ENCODE measurements at places on chromosomes 3 and 15.

- no peak for DNase-seq
Measured at GRCh38 chr15:68341760-68342725, 64.5 kb downstream of the FEM1B start.

DNA sequence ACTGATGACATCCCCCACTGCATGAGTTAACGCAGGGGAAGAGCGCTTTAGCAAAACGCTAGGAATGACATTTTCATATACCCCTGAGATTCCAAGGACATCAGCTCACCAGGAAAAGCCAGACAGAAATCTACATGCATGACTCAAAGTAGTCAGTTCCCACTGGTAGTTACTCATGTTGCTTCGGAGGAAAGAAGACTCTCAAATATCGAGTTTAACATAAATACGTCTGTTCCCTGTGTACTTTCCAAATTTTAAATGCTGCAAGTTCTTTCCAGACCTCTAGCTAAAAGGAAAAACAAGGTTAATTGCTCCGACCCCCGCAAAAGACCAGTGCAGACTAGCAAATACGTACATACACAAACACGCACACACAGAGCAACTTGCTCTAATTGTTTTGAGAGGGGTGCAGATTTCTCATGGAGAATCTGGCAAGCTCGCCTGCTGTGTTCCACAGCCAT lies 115.4 kb upstream of the PRICKLE2 start:
- no peak for DNase-seq

DNA sequence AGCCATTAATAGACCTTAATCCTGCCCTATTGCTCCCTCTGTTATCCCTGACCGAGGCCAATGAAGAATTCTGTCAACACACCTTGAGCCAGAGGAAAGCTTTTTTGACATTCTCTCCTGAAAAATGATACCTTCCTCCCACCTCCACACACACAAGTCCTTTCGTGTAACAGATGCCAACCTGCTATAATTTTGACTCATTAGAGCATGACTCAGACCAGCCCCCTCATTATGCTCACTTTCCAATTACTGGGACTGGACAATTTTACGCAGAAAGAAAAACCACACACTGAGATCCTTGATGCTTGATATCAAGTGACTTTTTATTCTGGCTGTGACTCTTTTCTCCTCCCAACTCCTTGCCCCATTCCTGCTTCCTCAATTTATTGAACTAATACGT lies 50.9 kb downstream of the LSAMP start:
- DNase-seq, result no peak

DNA sequence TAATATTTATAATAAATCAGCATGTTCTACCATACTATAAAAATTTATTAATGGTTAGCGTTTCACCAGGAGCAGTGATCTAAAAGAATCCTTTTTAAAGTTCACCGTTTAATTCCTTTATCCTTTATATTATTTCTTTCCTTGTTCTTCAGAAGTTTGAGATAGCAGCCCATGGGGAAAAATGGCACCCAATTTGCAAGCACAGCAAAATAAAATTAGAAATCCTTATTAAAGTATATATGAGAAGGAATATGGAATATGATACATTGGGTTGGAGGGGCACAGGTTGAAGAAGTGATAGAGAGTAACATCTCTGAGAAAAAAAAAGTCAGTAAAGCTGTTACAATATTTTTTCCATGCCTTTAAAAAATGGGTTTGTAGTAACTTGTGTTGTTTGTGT lies 892.0 kb downstream of the NAALADL2 start:
- DNase-seq, result no peak

- DNase-seq, result no peak
Measured at GRCh38 chr3:171874251-171874681, 31.1 kb downstream of the TMEM212 start.

DNA sequence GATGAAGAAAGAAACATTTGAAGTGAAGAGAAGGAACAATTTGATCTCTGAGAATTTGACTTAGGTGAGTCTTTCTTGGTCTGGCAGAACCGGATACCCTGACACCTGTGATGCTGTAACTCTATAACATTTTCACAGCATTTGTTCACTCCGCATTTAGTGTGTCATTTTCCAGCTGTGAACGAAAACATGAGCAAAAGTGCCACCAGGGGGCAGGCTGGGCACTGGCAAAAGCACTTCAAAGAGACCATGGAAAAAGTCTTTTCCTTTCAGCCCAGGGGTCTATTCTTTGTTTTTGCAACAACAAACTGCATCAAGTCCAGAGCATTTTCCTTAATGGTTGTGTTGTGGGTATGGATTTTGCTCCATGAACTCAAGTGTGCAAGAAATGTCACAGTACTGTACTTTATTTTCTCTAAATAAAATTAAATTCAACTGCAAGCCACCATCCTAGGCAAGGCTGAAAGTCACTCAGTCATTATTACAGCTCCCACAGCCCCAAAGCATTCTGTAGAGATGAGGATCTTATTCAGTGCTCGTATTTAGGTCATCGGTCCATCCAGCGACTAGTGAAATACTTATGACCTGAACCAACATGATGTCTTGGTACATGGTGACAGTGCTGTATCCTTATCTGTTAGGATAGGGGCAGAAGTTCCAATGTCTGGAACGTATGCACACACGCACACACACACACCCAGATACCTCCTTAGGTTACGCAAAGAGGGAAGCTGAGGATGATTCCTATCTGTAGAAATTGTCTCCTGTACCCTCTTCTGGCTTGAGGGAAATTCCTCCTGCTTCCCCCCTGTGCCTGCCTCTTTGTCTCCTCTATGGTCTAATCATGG lies 125.5 kb downstream of the GADL1 start:
- peak; percentile 54 for DNase-seq

DNA sequence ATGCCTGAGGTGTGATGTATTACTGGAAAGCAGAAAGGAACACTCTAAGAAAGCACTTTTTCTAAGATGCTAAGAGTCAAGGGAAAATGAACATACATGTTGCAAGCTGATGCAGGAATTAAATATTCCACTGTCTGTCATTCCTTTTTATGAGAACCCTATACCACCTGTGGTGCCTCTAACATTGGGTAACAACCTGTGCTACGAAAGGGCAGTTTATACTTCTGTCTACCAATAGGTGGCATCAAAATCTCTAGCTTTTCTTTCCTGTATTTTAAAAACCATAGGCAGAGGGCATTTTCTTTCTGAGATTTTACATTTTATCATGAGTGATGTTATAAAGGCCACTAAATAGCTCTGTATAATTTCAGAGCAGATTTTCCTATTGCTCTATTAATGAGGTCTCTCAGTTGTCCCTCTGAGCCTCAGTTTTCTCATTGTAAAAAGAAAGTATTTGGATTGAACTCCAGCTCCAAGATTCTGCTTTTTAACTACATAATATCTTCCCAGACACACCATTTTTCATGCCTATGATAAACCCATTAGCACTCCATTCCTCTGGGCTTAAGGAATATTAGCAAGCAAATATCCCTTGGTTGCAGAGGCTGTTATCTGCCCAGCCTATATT lies 3.5 kb upstream of the CPNE4 start:
- DNase-seq, result no peak

- no peak for DNase-seq
Measured at GRCh38 chr3:131038326-131038725, 11.6 kb downstream of the NEK11 start.

GRCh38 chr3:99708207-99708745 lies 69.9 kb downstream of the COL8A1 start:
- no peak for DNase-seq

DNA sequence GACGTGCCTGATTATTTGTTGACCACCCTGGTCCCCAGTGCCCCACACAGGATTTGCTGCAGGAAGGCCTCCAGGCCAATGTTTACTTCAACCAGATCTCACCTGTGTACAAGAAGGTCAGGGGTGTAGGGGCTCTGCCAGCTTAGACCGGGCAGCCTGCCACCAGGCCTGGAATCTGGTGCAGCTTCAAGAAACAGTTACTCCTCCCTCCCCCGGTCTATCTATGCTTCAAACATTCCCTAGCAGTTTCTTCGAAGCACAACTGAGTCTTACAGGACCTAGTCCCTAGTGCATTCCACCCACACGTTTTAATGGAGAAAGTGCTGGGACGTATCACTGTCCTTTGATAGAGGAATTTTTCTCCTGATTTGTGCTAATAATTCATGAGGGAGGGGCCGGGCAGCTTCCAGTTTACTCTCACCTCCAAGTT lies 8.0 kb downstream of the SH3BP5 start:
- DNase-seq, result no peak

- no peak for DNase-seq
Measured at GRCh38 chr15:92915766-92916435, 15.8 kb downstream of the CHD2 start.

GRCh38 chr3:133896002-133896761 lies 500 bp upstream of the RAB6B start:
- DNase-seq, result no peak

- DNase-seq, result no peak
Measured at GRCh38 chr15:79372428-79372827, 59.7 kb upstream of the MINAR1 start.

DNA sequence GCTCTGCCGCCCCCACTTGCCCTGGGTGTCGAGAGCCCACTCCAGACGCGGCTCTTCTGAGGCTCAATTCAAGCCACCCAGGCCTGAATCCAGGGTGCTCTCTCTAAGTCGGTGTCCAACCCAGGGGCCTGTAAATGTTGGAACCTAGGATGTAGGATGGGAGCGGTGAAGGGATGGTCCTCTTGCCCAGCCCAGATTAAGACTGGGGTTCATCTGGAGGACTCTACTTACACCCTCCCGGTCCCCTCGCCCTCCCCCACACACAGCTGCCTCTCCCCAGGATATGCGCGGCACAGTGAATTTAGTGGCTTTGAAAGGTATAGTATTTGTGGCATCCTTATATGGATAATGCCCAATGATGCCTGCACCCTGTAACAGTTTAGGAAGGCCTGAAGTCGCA lies 822 bp upstream of the FBN1 start:
- DNase-seq, result no peak

Data from stimulated activated CD8-positive, alpha-beta memory T cell treated with anti-CD3 and anti-CD28 coated beads, Interleukin-7, amount 100 ng/mL, for 1 hour (primary cell).